Activated CD4-positive, alpha-beta T cell treated with anti-CD3 and anti-CD28 coated beads, Interleukin-2, amount 50 U/mL, for 4 hours (primary cell): ENCODE measurements at places on chromosomes 5 and 9.

DNA sequence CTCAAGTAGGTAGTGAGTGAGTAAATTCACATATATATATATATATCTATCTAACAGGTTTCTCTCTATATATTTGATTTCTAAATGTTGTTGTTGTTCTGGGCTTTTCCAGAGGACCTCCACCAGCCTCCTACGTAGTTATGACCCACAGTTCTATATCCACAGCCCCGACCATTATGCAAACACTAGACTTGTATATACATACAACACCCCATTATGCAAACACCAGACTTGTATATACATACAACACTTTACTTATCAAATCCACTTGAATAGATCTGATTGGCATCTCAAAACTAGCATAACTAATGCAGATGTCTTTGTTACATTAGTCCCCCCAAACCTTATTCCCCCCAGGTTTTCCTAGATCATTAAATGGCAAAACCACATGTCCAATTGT, 108.7 kb downstream of the JAKMIP2 start:
- no peak for DNase-seq

- no peak for DNase-seq
Observed at GRCh38 chr9:36974731-36975130, 59.3 kb downstream of the PAX5 start.

GRCh38 chr9:1042466-1042865, 7.7 kb upstream of the DMRT2 start:
- DNase-seq = no peak

- DNase-seq = no peak
Observed at GRCh38 chr9:78443946-78444345, 147.0 kb downstream of the PSAT1 start.

DNA sequence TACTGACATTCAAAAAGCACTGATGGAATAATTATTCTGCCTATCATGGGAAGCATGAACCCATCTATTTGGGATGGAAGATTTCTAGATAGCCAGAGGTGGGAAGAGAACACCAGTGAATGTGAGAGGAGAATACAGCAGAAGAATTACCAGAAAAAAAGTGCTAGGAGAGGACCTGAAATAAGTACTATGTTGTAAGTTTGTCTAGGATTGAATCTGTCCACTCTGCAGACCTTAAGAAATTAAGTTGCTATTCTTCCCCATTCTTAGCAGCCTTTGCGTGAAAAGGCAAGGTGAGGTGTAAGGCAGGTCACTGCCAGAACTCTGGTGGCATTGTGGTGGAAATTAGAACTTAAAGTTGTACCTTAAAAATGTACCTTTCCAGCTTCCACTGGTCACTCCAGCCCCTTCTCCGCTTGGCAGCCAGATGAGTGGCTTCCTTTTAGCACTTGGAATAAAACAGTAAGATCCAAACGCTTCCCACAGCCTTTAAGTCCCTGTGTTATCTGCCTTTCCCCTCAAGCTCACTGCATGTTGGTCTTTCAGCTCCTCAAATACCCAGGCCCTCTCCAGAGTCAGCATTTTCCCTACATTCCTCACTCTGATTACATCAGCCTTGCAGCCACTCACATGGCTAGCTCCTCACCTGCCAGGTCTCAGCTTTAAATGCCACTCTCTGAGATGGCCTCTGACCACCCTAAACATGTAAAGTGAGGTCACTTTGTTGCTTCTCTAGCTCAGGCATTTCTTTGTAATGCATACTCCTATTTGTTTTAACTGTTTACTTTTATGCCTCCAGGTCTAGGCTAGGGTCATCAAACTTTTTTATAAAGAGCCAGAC, 253.0 kb downstream of the EPB41L4A start:
- DNase-seq = no peak

- no peak for DNase-seq
Observed at GRCh38 chr5:126460459-126460858, 37.2 kb downstream of the GRAMD2B start.

GRCh38 chr5:74094096-74094781, 468.2 kb downstream of the ARHGEF28 start:
- no peak for DNase-seq

- DNase-seq = peak; percentile 81
Observed at GRCh38 chr9:132669698-132670456, at the start of gene DDX31. Gene DDX31, minus strand, starts transcription at chr9:132669983. Its CDS starts 49 bp downstream, at chr9:132669934.

DNA sequence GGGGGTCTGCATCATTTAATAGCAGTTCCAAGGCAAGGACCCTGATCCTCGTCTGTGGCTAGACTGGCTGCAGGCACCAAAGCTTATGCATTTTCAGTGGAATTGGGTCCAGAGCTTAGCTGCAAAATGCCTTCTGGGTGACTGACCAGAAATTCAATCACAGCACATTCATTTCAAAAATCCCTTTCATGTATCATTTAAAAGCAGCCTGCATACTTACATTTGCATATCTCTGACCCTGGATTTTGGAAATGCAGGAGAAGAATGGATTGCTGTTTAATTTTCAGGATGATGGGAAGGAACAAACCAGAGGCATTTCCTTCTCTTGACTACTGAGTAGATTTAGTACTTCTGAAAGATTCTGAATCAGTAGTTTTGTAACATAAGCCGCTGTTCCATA, 122.8 kb downstream of the PPP2R2B start:
- no peak for DNase-seq

GRCh38 chr9:83403527-83404238, 134.5 kb downstream of the FRMD3 start:
- DNase-seq = no peak

GRCh38 chr5:98775246-98776065, 2.0 kb downstream of the RGMB start:
- DNase-seq = no peak

- no peak for DNase-seq
Observed at GRCh38 chr9:101677861-101678260, 60.6 kb downstream of the GRIN3A start.

GRCh38 chr5:181058321-181058720, 18.3 kb downstream of the BTNL9 start:
- no peak for DNase-seq

DNA sequence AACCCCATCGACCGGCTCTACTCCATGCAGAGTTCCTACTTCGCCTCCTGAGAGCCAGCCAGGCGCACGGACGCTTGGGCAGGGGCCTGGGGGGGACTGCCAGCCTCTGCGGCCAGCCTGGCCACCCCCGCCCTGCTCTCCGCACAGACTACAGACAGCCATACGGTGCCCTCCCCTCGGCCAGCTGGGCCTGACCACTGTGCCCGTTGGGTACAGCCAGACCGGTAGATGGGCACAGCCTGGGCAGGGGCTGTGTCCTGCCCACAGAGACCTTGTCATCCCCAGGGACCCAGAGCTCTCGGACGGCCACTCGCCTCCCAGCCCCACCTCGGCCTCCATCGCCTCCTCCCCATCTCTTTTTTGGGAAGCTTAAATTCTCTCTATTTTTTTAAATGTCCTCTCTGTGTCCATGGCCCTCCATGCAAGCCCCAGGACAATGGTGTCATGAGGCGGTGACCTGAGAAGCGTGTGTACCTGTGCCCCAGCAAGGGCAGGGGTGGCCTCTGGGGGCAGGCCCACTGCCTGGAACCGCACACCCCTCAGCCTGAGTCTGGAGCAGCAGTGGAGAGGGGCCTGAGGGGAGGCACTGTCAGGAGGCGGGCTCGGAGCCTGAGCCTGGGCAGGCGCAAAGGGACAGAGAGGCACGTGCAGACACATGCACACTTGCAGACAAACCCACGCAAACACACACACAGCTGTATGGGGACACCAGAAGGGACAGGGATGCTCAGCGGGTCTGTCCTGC, 82.8 kb downstream of the LMX1B start:
- DNase-seq = no peak

- no peak for DNase-seq
Observed at GRCh38 chr9:128042043-128042442, 25.1 kb downstream of the NAIF1 start.

- no peak for DNase-seq
Observed at GRCh38 chr9:7665874-7666273, 133.7 kb downstream of the DMAC1 start.

DNA sequence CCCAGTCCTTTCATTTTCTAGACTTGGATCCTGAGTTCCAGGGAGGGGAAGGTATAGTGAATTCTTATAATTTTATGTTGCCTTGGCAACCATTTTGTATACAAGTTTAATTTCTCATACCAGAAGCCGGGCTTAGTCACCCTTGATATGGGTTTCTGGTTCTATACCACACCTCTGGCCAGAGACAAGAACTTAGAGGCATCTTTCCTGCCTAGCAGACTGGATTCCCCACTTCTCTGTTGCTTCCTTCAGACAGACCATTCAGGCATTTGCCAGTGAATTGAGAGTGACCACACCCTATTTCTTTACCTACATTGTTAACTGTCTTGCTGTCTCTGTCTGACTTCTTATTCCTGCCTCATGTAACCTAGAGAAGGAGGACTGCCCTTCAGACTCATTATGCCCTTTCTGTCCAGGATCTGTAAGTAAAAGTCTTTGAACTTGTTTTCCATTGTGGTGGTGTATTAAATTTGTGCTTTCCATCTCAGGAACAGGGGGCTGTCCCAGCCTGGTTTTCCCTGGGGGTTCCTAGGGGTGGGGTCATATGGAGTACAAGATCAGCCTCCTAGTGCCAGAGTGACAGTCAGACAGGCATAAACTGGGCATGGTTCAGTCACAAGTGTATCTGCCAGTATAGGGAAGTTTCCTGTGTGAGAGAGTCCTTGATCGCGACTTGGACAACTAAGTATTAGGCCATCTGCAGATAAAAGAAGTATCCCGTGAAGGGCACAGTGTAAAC, 27.4 kb downstream of the TNFSF8 start:
- DNase-seq = no peak

DNA sequence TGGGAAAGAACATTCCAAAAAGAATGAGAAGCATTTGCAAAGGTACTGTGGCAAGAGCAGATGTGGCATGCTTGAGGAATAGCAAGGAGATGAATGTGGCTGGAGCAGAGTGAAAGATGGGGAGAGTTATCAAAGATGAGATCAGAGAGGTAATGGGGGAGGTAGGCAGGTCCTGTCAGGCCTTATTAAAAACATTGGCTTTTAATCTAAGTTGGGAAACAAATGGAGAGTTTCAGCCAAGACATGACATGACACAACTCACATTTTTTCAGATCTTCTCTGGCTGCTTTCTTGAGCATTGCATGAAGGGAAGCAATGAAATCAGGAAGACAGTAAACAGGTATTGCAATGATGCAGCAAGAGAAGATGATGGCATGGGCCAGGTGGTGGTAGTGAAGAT, 120.3 kb downstream of the MUSK start:
- DNase-seq = no peak

DNA sequence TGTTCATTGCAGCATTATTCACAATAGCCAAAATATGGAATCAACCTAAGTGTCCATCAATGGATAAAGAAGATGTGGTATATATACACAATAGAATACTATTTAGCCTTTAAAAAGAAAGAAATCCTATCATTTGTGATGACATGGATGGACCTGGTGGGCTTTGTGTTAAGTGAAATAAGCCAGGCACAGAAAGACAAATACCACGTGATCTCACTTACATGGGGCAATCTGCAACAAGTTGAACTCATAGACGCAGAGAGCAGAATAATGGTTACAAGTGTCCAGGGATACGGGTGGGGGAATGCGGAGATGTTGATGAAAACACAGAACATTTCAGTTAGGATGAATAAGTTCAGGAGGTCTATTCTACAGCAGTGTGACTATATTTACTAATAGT, 66.4 kb upstream of the ALDH1B1 start:
- DNase-seq = no peak

GRCh38 chr9:96612105-96612965, 7.3 kb downstream of the CDC14B start:
- no peak for DNase-seq
